ENCODE measurements at places on chromosomes 13 and 19.

DNA sequence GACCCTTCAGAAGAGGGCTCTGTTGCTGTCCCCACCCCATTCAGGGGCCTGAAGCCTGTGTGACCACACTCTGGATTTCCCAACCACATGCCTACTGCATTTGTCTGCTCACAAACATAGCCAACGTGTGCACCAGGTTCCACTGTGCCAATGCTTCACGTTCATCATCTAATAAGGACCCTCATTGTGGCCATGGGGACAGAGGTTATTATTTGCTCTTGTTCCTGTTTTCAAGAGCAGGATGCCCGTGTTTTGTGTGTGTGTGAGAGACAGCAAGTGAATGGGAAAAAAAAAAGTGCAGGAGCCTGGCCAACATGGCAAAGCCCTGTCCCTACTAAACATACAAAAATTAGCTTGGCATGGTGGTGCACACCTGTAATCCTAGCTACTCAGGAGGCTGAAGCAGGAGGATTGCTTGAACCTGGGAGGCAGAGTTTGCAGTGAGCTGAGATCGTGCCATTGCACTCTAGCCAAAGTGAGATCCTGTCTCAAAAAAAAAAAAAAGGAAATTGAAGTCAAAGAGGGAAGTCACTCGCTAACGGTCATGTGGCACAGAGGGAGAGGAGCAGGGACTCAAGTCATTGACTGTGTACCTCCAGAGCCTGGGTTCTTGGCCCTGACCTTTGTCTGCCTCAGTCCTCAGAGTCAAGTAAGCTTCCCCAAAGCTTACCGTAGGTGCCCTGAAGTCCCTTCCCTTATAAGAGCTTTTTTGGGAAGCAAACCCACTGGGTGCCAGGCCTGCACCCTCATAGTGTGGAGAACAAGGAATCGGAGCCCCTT lies 6.9 kb downstream of the B3GNT8 start:
- DNase-seq, result no peak

DNA sequence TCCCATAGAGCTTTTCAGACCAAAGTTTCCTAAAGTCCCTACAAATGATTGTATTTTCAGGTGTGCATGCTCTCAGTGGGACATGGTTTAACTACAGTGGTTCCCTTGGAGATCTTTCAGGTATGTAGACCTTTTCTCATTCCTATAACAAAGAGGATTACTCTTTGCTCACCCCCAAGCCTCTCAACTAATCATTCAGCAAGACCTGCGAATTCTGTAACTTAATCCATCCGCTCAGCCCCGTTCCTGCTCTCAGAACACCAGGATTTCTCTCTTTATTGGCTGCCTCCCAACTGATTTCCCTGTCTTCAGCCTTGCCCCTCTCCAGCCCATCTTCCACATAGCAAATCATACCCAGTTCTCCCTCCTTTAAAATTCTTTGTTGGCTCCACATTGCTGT lies 253.6 kb downstream of the MTUS2 start:
- no peak for DNase-seq

DNA sequence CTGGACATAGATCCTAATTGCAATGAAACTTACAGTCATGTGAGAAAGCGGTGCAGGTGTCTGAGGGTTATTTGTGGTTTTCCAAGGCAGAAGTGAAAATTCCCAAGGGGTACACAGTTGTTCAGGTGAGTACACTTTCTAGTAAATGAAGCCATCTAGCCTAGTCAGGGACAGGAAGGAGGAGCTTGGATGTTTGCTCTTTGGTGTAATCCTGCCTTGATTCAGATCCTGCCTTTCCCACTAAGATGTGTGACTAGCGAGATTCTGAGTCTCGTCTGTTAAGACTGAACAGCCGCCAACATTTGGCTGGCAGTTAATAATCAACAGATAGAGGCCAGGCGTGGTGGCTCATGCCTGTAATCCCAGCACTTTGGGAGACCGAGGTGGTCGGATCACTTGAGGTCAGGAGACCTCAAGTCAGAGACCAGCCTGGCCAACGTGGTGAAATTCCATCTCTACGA lies 2.5 kb downstream of the RPS9 start:
- no peak for DNase-seq

- DNase-seq, result no peak
These were observed 73.3 kb downstream of the RFC3 start for GRCh38 chr13:33891196-33891742.

DNA sequence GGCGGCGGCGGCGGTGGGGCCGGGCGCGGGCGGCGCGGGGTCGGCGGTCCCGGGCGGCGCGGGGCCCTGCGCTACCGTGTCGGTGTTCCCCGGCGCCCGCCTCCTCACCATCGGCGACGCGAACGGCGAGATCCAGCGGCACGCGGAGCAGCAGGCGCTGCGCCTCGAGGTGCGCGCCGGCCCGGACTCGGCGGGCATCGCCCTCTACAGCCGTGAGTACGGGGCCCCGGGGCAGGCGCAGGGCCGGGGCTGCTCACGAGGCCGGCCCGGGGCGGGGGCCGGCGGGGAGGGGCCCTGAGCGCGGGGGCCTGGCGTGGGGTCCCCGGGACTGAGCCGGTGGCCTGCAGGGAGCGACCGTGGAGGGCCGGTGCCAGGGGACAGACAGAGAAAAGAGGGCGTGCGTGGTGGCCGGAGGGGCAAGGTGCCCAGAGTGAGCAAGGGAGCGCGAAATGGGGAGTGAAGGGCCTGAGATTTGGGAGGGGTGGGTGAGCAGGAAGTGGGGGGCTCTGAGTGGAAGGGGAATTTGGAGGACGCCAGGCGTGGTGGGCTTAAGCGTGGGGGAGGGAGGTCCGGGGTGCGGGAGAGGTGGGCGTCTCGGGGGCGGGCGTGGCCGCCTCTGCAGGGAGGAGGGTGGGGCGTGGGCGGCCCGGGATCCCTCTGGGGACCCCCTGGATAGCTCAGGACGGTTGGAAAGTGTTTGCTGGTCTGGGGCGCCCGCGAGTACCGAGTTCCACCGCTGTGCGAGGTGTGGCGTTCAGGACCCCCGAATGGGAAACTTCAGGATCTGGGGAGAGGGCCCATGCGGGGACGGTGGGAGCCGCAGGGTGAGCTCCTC lies 575 bp downstream of the CARM1 start:
- peak; percentile 79 for DNase-seq

- DNase-seq, result no peak
These were observed 52.1 kb upstream of the AMER2 start for GRCh38 chr13:25224151-25224550.

- DNase-seq, result no peak
These were observed 20.5 kb downstream of the SMARCA4 start for GRCh38 chr19:10981252-10981895.

- DNase-seq, result no peak
These were observed 12.7 kb upstream of the ZNF431 start for GRCh38 chr19:21128901-21129698.

DNA sequence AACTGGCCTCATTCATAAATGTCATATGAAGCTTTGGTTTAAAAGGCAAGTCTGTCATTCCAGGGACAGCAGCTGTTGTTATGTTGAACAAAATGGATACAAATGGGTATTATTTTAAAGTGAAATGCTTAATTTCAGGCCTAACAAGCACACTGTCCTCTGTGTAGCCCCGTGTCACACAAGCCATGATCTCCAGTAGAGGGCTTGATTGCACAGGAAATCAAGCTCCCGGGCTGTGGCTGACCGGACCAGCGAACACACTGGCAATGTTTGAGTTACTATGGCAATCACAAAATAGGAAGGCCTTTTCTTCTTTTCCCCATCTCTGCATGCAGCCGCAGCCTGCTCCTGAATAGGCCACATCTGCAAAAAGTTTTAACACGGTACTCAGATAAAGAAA lies 64.0 kb upstream of the GSX1 start:
- no peak for DNase-seq

- no peak for DNase-seq
These were observed 2304.4 kb downstream of the PCDH9 start for GRCh38 chr13:64925727-64926126.

- DNase-seq, result no peak
These were observed 306.1 kb downstream of the DCT start for GRCh38 chr13:94173312-94173854.

GRCh38 chr13:63149375-63149774 lies 1733.7 kb upstream of the PCDH20 start:
- DNase-seq, result no peak

DNA sequence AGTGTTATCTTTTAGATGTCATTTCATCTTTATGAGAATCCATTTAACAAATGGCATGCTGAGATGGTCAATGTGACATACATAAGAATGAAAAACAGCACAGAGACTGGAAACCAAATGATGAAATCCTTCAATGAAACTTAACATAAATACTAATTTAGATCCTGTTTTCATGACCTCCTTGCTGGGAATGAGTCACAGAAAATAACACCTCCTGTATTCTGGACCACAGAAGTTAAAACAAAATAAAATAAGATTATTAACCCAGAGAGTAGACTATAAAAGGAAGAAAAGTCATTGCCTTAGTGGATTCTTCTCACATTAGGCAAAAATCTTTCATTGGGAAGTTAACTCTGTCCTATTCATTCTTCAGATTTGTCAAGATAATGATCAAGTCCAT lies 1.6 kb downstream of the DIAPH3 start:
- no peak for DNase-seq

- DNase-seq, result peak; percentile 89
These were observed 33.9 kb upstream of the CEACAM21 start for GRCh38 chr19:41541990-41542584.

- no peak for DNase-seq
These were observed 7.0 kb upstream of the SLC25A42 start for GRCh38 chr19:19056636-19057275.

DNA sequence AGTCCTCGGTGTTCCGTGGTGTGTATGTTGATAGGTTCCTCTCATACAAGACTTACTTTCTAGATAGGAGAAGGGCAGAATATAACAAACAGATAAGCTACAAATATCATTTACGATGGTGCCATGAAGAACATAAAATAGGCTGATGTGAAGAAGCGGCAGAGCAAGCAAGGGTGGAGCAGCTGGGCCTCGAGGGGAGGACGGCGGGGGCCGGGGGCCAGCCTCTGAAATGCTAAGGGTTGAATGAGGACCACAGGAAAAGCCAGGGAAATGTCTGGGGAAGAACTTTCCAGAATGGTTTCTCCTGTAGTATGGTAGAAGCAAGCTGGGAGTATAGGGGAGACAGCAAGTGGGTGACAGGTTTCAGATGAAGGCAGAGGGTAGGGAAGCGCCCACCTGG lies 529.5 kb downstream of the LIG4 start:
- no peak for DNase-seq

GRCh38 chr13:47251771-47252170 lies 354.9 kb upstream of the HTR2A start:
- DNase-seq, result no peak

DNA sequence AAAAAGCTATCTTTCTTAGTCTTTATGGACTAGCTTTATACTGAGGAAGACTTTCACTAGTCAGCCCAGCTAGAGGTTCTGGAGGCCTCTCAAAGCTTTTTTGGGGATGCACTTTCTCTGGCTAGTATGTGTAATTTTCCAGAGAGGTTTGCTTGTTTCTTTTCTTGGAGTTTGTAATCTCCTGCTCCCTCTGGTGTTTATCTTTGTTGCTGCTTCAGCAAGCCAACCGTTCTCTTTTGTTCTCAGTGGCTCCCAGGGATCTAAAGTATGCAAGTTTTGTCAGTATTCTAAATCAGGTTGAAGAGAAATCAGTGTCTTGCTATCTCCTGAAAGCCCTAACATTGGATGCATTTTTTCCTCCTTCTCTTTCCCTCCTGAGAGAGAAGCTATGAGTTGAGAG lies 121.1 kb upstream of the MYO16 start:
- no peak for DNase-seq

- no peak for DNase-seq
These were observed 1238.9 kb upstream of the MIR17HG start for GRCh38 chr13:90108547-90108946.

GRCh38 chr19:14135355-14135754 lies 1.0 kb downstream of the ASF1B start:
- DNase-seq, result no peak

DNA sequence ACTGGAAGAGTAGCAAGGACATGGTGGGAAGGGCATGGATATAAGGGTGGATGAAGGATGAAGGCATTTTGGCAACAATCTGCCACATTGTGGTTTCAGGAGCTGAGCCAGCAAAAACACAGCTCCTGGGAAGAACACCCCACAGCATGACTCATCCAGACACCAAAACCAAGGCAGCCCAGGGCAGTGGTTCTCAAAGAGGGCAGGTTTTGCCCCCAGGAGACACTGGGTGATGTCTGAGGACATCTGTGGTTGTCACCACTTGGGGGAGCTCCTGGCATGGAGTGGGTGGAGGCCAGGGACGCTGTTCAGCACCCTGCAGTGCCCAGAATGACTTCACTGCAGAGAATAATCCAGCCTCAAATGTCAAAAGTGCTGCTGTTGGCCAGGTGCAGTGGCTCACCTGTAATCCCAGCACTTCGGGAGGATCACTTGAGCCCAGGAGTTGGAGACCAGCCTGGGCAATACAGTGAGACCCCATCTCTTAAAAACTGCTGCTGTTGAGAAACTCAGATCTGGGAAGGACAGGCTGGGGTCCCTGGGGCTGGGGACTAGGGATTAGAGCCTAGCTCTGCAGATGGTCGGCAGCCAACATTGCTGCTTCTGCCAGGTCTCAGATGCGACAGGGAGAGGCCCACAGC lies 16.1 kb downstream of the ZFR2 start:
- DNase-seq, result peak; percentile 65

DNA sequence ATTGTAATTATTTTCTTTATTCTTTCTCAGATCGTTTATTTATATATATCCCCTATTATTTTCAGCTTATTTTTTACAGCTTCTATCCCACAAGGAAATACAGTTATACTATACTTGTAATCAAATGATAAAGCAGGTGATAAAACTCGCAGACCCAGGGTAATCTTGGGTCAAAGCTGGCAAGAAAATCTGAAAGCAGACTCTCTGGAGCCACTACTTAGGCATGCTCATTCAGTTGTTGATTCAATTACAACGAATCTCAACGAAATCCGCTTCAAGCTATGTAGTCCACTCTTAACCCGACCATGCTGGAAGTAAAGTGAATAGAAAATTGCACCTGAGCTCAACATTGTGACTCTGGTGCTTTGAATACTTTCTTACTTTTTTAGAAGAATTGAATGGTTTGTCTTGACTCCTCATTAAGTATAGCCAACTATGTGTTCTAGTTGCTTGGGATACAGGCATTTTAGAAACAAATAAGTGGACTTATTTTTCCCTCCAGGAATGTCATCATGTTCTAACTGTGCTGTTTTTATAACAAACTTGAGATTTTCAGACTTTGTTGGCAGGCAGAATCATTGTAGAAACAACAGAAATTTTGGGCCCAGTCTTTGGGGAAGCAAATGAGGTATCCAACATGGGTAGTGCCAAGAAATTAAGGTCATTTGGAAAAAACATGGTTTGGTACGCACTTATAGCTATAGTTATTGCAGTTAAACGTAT lies 21.4 kb downstream of the ESD start:
- no peak for DNase-seq

DNA sequence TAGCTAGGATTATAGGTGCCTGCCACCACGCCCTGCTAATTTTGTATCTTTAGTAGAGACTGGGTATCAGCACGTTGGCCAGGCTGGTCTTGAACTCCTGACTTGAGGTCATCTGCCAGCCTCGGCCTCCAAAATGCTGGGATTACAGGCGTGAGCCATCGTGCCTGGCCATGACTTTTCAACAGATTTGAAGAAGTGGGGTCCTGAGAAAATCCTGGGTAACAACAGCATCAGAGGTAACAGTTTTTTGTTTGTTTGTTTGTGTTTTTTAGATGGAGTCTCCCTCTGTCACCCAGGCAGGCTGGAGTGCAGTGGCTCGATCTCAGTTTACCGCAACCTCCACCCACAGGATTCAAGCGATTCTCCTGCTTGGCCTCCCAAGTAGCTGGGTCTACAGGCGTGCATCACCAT lies 3.7 kb downstream of the JUNB start:
- no peak for DNase-seq

GRCh38 chr13:27827646-27828045 lies 35.4 kb downstream of the GSX1 start:
- DNase-seq, result no peak

GRCh38 chr13:113962975-113963374 lies 10.9 kb downstream of the C13orf46 start:
- no peak for DNase-seq

Measured in activated CD8-positive, alpha-beta memory T cell treated with anti-CD3 and anti-CD28 coated beads for 24 hours (primary cell).